ENCODE measurements at places on chromosomes 1 and 21. TPM values are rescaled to one million over a fixed set of nuclear protein-coding genes. Genes with fewer than 3 reads are reported as not detected.
A peak's percentile ranks its signal among the peaks of the same experiment; 100 is the strongest.

LMOD1 gene
- total RNA-seq, result not detected

GRCh38 chr1:29379443-29380073 is 143.2 kb downstream of the PTPRU start:
- peak; percentile 24 for DNase-seq
- no peak overlapping the region for H3K27ac ChIP-seq
- H3K4me1 ChIP-seq, result no peaks in the 10 kb centered on the region
- no peak overlapping the region for H3K4me3 ChIP-seq

DNA sequence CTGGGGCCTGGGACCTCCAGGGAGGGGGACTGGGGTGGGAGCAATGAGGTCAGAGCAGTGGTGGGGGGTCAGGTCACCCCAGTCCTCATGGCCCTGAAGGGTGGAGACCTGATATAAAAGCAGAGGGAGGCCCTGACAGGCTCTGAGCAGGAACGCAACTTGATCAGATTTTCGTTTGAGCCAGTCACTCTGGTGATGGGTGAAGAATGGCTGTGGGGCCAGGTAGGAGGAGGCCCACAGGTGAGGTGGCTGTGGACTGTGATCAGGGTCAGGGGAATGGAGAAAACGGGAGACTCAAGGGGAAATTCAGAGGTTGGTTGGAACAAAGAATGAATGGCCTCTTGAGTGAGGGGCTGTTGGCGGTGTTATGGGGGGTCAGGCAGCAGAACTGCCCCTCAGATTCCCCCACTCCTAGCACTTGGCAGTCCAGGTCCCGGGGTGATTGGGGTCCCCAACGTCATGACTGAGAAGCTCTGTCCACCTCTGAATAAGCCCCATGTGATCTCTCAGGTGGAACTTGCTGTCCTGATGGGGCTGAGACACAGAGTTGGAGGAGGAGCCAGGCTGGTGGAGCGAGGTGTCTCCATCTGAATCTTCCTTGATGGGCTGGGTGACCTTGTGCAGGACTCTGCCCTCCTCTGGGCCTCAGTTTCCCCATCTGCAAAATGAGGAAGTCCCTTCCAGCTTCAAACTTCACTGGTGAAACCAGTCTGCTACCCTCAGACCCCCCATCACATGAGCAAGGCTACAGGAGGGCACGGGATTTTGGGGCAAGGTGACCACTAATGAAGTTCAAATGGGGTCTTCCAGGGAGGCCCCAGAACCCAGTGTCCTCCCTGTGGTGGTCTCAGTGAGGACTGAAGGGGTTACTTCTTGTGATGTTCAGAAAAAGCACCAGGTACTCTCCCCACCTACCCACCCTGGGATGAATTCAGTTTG is 683.0 kb downstream of the MATN1 start:
- H3K36me3 ChIP-seq, result no peaks in the 10 kb centered on the region
- no peak overlapping the region for H3K4me3 ChIP-seq
- H3K27me3 ChIP-seq, result peaks cover 3% of the 10 kb centered on the region
- no peak overlapping the region for H3K27ac ChIP-seq

GRCh38 chr1:67078291-67078690 is 24.3 kb upstream of the SLC35D1 start:
- no peaks in the 10 kb centered on the region for H3K4me1 ChIP-seq
- H3K27me3 ChIP-seq, result no peaks in the 10 kb centered on the region
- H3K36me3 ChIP-seq, result no peaks in the 10 kb centered on the region

ATP5PO gene
- 177 TPM for total RNA-seq

DNA sequence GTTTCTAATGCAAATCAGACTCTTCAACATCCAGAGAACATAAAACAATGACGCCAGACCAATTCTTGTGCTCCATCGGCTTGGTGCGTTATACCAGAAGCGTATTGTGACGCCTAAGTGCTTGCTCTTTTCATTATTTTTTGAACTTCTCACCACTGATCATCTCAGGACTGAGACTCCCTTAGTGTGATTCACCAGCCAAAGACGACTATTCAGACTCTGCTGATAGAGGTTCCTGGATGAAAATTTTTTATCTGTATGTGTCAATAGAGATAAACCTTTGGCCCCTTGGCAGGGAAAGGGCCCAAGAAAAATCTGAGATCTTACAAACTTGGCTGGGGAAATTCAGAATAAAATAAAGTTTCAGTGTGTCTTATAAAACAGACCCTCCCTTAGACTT is 856 bp upstream of the GREM2 start:
- DNase-seq, result no peak
- H3K27me3 ChIP-seq, result peaks cover 37% of the 10 kb centered on the region
- H3K27ac ChIP-seq, result no peak overlapping the region
- no peak overlapping the region for H3K4me3 ChIP-seq

DTL gene
- total RNA-seq, result 82.1 TPM

GRCh38 chr1:168373869-168374268 is 93.2 kb downstream of the TBX19 start:
- no peaks in the 10 kb centered on the region for H3K27me3 ChIP-seq
- no peak overlapping the region for H3K4me3 ChIP-seq
- no peak overlapping the region for H3K27ac ChIP-seq
- no peak for DNase-seq
- H3K36me3 ChIP-seq, result no peaks in the 10 kb centered on the region
- no peaks in the 10 kb centered on the region for H3K4me1 ChIP-seq

- H3K4me3 ChIP-seq, result peak overlapping the region; percentile 78
- H3K36me3 ChIP-seq, result peaks cover 12% of the 10 kb centered on the region
- H3K27me3 ChIP-seq, result no peaks in the 10 kb centered on the region
- peak overlapping the region; percentile 44 for H3K27ac ChIP-seq
- H3K4me1 ChIP-seq, result peaks cover 31% of the 10 kb centered on the region
- peak; percentile 27 for DNase-seq
Measured at GRCh38 chr1:35717911-35718476, 690 bp downstream of the C1orf216 start.

DNA sequence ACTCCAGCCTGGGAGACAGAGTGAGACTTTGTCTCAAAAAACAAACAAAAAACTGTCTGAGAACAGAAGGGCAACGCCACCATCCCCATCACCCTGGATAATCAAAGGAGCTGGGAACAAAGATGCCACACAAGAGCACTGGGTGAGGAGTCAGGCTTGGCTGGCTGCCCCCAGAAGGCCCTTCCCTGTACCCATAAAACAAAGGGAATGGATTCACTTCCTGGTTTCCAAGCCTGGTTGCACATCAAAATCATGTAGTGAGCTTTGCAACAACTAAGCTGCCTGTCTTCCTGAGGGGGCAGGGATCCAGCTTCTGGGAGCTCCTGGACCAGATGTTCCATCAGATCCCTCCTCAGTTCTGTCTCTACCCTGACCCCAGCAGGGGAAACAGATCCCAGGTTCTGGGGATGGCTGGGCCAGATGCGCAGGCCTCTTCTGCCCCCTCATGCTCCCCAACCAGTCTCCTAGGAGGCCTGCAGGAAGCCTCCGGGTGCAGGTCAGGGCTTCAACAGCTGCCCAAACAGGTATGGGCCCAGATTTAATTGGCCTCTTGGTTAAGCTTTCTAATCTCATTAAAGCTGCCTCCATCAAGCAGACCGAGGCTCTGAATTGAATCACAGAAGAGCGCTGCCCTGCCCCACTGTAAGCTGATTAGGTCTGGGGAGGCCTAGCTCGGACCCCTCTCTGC is 97.8 kb downstream of the MRPL37 start:
- no peak overlapping the region for H3K4me3 ChIP-seq
- no peaks in the 10 kb centered on the region for H3K36me3 ChIP-seq
- H3K27me3 ChIP-seq, result no peaks in the 10 kb centered on the region
- no peak overlapping the region for H3K27ac ChIP-seq
- no peak for DNase-seq

- peaks cover 10% of the 10 kb centered on the region for H3K4me1 ChIP-seq
- DNase-seq, result no peak
- no peaks in the 10 kb centered on the region for H3K36me3 ChIP-seq
- H3K27ac ChIP-seq, result no peak overlapping the region
- no peak overlapping the region for H3K4me3 ChIP-seq
Measured at GRCh38 chr1:33375316-33375715, 54.4 kb upstream of the A3GALT2 start.

DNA sequence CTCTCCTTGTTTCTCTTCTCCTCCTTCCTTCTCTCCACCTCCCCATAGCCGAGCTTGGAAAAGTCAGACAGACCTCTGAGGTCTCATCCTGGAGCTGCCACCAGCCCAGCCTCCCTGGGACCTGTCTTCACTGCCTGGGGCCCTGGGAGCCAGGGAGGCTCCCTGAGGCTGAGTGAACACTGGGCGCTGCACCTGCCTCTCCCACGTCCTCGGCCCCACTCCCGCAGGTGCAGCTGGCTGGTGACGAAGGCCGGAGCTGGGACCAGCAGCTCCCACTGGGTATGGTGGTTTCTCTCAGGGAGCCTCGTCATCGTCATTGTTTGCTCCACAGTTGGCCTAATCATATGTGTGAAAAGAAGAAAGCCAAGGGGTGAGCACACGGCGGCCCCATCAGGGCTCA is 5.3 kb downstream of the TNFRSF14 start:
- peaks cover 19% of the 10 kb centered on the region for H3K4me1 ChIP-seq
- no peaks in the 10 kb centered on the region for H3K27me3 ChIP-seq
- H3K27ac ChIP-seq, result peak overlapping the region; percentile 80
- no peak for DNase-seq
- no peak overlapping the region for H3K4me3 ChIP-seq

DENND2D gene
- 190 TPM for total RNA-seq

DNA sequence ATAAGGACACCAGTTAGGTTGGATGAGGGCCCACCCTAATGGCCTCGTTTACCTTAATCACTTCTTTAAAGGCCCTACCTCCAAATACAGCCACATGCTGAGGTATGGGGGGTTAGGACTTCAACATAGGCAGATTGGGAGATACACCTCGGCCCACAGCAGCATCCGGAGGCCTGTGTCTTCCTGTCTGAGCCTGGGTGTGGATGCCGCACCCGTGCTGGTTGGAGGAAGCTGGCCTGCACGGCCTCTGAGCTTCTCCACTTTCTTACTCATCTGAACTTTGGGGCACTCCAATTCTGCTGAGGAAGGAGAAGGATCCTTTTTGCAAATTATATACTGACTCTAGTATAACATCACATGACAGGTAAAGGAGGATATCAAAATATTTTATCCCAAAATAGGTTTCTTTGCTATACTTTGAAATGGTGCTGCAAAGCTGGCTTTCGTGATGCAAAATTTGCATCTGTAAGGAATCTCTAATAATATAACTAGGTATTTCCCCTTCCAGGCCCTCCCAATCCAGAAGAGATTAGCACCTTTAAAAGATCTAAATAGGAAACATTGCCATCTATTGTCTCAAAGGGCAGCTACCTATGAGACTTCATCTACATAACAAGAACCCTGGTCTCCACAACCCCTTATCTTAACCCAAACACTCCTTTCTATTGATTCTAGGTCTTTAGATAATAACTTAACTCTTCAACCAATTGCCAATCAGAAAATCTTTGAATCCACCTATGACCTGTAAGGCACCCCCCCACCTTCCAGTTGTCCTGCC is 247.6 kb downstream of the KCNJ6 start:
- no peak overlapping the region for H3K4me3 ChIP-seq
- no peak for DNase-seq
- H3K27me3 ChIP-seq, result peaks cover 10% of the 10 kb centered on the region
- H3K27ac ChIP-seq, result no peak overlapping the region
- no peaks in the 10 kb centered on the region for H3K4me1 ChIP-seq
- H3K36me3 ChIP-seq, result no peaks in the 10 kb centered on the region

ANGPTL3 gene
- total RNA-seq, result not detected

DNA sequence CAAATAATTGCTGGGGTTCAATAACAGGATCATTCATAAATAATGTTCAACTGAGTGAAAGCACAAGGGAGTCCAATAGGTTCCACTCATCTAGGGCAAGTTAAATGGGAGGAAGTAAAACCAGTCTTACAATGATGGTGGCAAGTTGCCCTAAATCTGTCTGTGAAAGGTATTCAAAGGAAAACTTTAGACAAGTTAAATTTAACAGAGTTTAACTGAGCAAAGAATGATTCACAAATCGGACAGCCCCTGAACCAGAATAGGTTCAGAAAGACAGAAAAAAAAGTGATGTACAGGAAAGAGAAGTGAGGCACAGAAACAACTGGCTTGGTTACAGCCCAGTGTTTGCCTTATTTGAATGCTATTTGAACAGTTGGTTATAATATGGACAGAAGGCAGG is 183.5 kb upstream of the ADGRL4 start:
- H3K4me1 ChIP-seq, result peaks cover 5% of the 10 kb centered on the region
- no peak overlapping the region for H3K4me3 ChIP-seq
- no peak for DNase-seq
- no peaks in the 10 kb centered on the region for H3K36me3 ChIP-seq
- no peaks in the 10 kb centered on the region for H3K27me3 ChIP-seq

LENEP gene
- 0.79 TPM for total RNA-seq

DNA sequence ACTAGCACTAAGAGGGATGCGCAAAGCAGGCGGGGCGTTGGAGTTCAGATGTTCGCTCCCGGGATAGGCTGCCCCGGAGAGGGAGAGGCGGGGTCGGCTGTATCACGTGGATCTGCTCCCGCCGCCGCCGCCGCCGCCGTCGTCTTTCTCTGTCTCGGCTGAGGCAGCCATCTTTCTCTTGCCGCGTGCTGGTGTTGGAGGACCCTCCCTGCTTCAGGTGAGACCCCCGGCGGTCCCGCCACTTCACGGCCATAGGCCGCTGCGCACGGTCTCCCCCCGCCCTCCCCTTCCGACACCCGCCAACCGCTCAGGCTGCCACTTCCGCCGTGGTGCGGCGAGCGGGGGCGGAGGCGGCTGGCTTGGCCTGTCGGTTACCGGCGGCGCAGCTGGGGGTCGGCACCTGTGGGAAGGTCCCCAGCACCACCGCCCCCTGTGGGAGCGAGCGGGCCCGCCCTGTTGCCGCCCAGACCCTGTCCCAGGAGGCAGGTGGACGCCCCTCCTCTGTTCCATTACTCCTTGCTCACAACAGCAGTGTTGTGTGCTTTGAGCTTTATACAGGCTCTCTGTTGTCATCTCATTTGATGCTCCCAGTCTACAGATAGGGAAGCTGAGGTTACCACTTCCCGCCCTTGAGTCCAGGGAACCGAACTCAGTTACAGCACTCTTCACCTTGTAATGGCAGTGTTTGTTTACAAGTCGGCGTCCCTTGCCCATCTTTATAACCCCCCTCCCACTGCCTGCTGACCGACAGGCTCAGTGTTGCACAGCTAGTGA is at the start of gene BTF3L4:
TSS of gene BTF3L4 (plus strand) at position 133 of the 774 bp plus-strand sequence. CDS start 3,553 bp downstream, outside the sequence.
- peaks cover 40% of the 10 kb centered on the region for H3K4me1 ChIP-seq

DNA sequence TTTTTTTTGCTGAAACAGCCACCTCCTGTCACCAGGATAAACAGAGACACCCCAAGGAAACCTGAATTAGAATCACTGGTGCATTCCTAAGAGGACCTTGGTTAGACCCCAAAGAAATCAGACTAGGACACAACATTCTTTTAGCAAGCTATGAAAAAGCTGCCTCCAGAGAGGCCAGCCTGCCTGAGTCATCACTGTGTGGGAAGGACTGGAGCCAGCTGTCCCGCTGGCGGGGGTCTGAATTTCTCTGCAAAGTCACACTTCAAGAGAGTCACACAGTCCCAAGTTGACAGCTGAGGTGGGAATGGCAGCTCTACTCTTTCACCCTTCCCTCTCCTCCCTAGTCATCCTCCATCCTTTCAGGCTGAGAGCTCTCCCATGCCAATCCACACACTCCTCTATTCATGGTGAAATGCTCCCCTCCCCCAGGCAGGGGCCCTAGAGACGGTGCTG is 405.0 kb upstream of the POU3F1 start:
- no peak overlapping the region for H3K4me3 ChIP-seq
- peaks cover 4% of the 10 kb centered on the region for H3K27me3 ChIP-seq
- H3K36me3 ChIP-seq, result no peaks in the 10 kb centered on the region
- no peaks in the 10 kb centered on the region for H3K4me1 ChIP-seq
- no peak for DNase-seq

LCE1D gene
- not detected for total RNA-seq

GRCh38 chr1:21396516-21396915 is 43.4 kb upstream of the NBPF3 start:
- no peaks in the 10 kb centered on the region for H3K36me3 ChIP-seq
- H3K4me3 ChIP-seq, result no peak overlapping the region
- H3K27me3 ChIP-seq, result peaks cover 2% of the 10 kb centered on the region
- DNase-seq, result no peak

DENND2C gene
- 0.73 TPM for total RNA-seq

C1orf94 gene
- not detected for total RNA-seq
